IPS DF 6.9 (cell line): ENCODE measurements at places on chromosomes 5 and 9.

- no peak for DNase-seq
Measured at GRCh38 chr5:174424219-174425053, 299.9 kb upstream of the MSX2 start.

DNA sequence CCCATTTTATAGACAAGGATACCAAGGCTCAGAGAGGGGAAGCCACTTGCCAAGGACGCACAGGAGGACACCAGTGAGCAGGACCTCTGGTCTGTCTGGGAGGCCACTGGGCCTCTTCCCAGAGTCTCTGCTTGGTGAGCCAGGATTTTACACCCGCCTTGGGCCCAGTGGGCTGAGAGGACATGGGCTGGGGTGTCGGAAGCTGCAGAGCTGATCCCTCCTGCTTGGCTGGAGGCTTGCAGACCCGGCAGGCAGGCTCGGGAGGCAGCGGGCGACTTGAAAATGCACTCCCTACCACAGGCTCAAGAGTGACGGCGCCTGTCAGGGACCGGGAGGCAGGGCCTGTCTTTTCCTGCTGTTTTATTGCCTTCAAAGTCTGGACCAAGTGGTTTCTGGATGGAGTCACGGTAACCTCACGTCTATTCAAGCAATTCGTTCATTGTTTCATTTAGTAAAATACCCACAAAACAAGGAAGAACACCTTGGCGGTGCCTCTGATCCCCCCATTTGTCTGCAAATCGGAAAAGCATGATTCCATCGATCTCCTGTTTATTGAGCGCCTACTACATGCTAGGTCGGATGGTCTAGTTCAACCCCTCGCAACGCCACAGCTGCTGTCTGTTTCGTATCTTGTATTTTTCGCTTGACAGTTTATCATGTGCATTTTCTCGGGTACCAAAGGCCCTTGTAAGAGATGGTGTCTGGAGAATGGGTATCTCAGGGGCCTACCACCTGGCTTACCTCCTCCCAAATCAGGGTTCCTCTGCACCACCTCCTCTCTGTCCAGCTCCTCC lies 108.1 kb upstream of the IER5L start:
- DNase-seq: no peak

- DNase-seq: no peak
Measured at GRCh38 chr5:153783362-153783658, 255.4 kb downstream of the FAM114A2 start.

- no peak for DNase-seq
Measured at GRCh38 chr9:32442433-32442832, 58.0 kb downstream of the ACO1 start.

DNA sequence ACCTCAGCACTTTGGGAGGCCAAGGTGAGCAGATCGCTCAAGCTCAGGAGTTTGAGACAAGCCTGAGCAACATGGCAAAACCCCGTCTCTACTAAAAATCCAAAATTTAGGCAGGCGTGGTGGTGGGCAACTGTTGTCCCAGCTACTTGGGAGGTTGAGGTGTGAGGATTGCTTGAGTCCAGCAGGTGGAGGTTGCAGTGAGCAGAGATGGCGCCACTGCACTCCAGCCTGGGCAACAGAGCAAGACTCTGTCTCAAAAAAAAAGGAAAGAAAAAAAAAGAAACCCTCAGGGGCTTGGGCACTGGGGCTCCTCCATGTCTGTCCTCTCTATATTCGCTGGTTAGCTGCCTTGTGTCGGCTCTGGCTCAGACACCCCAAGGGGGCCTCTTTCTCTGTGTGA lies 10.9 kb upstream of the PPP2CA start:
- no peak for DNase-seq

GRCh38 chr5:174292348-174292747 lies 246.8 kb downstream of the NSG2 start:
- DNase-seq: no peak

DNA sequence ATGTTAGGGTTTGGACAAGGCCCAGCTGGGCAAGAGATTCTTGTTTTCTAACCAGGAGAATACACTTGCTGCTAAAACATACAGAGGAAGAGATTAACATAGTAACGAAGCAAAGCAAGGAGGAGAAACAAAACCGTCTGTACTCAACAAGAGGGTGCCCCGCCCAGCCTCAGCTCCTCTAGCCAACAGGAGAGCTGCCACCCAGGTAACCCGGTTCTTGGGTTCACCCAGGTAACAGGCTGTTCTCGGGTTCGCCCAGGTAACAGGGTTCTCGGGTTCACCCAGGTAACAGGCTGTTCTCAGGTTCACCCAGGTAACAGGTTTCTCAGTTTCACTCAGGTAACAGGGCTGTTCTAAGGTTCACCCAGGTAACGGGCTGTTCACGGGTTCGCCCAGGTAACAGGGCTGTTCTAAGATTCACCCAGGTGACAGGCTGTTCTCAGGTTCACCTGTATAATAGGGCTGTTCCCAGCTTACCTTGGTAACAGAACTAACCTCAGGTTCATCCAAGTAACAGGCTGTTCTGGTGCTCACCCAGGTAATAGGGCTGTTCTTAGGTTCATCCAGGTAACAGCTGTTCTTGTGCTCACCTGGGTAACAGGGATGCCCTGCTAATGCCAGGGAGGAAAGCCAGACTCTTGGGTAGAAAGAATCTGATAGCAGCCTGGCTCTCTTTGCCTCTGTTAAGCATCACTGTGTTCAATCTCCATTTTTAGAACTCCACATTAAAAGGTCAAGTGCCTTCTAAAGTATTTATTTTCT lies 271.6 kb downstream of the SYK start:
- DNase-seq: no peak

- DNase-seq: no peak
Measured at GRCh38 chr5:86688406-86688805, 70.7 kb downstream of the COX7C start.

DNA sequence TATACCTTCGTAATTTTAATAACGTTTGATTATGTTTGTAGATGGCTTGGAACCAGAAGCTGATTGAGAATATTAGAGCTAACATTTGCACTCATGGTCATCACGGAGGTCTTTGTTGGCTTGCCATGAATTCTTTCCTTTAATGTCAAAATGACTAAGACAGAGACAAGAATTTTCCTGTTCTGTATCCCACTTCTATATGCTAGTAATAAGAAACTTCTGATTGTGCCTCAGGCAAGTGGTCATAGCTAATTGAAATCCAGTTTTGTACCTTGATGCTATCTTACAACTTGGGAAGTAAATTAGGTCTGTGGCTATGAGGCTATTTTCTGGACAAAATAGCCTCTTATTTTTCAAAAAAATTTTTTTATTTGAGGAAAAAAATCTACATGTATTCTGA lies 167.6 kb downstream of the RANBP17 start:
- no peak for DNase-seq

- DNase-seq: no peak
Measured at GRCh38 chr5:54717459-54717858, 199.9 kb downstream of the SNX18 start.

DNA sequence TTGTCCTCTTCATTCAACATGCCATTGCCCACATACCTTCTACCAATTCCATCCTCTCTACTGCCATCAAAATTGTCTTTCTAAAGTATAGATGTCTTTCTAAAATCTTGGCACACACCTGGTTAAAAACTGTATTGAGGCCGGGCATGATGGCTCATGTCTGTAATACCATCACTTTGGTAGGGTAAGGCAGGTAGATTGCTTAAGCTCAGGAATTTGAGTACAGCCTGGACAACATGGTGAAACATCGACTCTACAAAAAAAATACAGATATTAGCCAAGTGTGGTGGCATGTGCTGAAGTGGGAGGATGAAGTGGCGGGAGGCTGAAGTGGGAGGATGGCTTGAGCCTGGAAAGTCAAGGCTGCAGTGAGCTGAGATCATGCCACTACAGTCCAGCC lies 412.1 kb downstream of the TMEM38B start:
- no peak for DNase-seq

- no peak for DNase-seq
Measured at GRCh38 chr9:113616621-113617496, 153.3 kb downstream of the RGS3 start.

DNA sequence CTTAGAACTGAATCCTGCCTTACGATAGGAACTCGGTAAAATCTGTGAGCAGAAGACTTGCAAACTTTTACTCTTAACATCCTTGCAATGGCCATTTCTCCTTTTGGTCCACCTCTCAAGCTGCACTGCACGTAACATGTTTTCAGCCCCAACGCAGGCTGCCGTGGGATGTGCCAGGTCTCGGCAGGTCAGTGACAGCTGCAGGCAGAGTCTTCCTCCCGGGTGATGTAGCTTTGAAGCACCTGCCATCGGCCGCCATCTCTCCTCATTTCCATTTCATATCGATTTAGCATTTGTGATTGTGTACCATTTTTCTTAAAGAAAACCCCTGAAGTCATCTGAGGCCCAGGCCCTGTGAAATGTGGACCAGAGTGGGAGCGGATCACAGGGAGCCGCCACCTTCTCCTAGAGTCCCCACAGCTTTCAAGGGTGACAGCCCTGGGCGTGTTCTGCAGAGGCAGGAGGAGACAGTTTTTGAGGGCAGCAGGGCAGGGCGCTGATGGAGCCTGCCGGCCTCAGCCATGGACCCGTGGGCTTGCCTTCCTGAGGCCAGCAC lies 25.8 kb upstream of the LPCAT1 start:
- DNase-seq: no peak

- DNase-seq: no peak
Measured at GRCh38 chr9:134367791-134368490, 41.7 kb downstream of the RXRA start.

DNA sequence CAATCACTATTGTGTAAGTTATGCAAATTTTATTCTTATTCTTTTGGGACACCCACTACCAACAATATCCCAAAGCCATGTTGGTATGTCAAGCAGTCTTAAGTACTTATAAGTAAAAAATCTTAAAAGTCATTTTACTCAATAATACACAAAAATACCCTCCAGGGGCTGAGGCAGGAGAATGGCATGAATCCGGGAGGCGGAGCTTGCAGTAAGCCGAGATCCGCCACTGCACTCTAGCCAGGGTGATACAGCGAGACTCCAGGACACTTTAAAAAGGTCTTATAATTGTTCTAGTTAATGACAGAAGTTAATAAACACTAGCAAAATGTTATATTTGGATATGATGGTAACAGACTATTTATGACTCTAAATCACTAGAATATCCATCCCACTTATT lies 16.8 kb downstream of the CLINT1 start:
- DNase-seq: no peak

GRCh38 chr9:79028101-79028500 lies 543.7 kb upstream of the TLE4 start:
- no peak for DNase-seq

- no peak for DNase-seq
Measured at GRCh38 chr5:145499483-145499882, 335.7 kb downstream of the PRELID2 start.

GRCh38 chr9:1732670-1733069 lies 282.5 kb upstream of the SMARCA2 start:
- no peak for DNase-seq

DNA sequence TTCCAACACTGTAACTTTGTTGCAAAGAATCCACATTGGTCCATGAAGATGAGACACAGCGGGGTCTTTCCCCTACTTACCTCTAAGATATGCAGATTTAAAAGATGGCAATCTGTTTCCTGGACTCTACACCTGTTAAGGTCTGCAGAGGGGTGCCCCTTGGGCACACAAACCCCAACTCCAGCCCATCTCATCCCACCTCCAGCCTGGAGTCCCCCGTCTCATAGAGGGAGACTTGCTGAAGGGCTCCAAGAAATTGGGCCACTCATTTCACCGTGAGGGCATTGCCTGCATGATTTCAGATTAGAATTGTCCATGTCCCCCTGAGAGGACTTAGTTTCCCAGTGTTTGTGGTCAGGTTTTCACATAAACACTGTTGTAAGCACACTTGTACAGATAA lies 365.7 kb downstream of the IRX2 start:
- DNase-seq: no peak

- peak; percentile 11 for DNase-seq
Measured at GRCh38 chr5:156051972-156052371, 275.0 kb upstream of the SGCD start.

GRCh38 chr5:14744296-14745187 lies 80.0 kb downstream of the OTULIN start:
- DNase-seq: no peak

- no peak for DNase-seq
Measured at GRCh38 chr5:6745706-6746222, 32.5 kb downstream of the TENT4A start.

DNA sequence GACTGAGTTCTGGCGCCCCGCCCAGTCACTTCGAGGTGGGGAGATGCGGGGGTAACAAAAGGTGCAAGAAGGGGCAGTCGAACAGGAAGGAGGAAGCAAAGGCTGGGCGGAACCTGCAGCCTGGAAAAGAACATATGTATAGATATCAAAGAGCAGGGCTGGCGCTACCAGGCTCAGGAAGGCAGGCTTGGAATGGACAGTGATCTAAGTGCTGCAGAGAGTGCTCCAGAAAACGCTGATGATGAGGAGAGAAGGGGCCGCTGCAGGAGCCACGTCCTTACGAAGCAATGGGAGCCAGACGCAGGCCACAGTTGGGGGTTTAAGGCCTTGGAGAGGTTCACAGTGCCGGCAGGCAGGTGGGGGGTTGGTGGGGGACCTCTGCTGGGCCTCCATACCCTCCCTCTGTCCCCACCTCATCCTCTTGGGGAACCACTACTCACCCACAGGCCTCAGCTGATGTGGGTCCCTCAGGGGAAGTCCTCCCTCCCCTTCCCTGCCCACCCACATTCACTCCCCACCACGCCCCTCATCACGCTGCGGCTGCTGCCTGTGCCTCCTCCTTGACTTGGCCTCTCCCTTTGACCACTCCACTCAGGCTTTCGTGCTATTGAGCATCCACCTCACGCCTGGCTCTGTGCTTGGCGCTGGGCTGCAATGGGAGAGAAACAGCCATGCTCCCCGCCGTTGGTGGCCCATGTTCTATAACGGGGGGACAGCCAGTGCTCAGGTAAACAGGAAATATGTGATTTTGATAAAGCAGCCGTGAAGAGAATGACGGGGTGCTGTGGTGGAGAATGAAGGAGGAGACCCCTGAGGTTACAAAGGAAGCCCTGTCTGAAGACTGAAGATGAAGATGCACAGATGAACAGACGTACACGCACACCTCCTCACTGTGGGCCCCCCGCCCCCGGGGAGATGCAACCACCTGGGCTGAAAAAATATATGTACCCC lies 40.5 kb upstream of the RPL26L1 start:
- DNase-seq: no peak

DNA sequence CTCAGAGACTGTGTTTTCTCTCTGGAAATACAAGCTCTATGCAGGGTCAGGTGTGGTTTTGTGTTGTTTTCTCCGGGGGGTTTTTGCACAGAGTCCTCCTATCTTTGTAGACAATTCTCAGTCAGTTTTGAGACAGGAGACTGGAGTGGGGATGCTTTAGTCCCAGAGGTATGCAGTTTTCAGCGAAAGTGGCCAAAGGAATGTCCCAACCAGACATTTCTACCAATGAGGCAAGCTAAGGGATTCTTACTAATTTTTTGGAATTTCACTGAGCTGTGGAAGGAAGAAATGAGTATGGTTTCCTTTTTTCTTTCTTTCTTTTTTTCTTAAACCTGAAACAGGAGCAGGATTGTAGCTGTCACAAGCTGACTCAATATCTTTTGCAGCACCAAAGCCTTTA lies 35.3 kb upstream of the PLPP1 start:
- no peak for DNase-seq

GRCh38 chr5:40679913-40680681 lies at the start of gene PTGER4:
Gene PTGER4, plus strand, starts transcription at chr5:40679915. Its CDS starts 1,079 bp downstream, at chr5:40680994.
- DNase-seq: no peak

GRCh38 chr9:34876096-34876495 lies 82.0 kb upstream of the PHF24 start:
- no peak for DNase-seq
